ENCODE measurements at places on chromosomes 2 and 18.

DNA sequence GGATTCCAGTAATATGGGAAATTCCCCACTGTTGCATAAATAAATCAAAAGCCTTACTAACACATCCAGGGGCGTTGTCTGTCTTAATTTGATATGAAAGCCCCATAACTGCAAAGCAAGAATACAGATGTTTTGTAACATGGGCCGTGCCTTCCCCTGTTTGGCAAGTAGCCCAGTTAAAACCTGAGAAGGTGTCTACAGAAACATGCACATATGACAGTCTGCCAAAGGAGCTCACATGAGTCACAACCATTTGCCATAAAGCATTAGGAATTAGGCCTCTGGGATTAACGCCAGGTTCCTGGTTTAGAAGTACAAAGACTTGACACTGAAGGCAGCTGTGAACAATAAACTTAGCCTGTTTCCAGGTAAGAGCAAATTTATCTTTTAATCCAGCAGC is 43.1 kb upstream of the LONRF2 start:
- no peak for DNase-seq

GRCh38 chr2:105114551-105114950 is 76.7 kb downstream of the MRPS9 start:
- DNase-seq = no peak

GRCh38 chr2:168974428-168974827 is 56.7 kb downstream of the ABCB11 start:
- DNase-seq = no peak

DNA sequence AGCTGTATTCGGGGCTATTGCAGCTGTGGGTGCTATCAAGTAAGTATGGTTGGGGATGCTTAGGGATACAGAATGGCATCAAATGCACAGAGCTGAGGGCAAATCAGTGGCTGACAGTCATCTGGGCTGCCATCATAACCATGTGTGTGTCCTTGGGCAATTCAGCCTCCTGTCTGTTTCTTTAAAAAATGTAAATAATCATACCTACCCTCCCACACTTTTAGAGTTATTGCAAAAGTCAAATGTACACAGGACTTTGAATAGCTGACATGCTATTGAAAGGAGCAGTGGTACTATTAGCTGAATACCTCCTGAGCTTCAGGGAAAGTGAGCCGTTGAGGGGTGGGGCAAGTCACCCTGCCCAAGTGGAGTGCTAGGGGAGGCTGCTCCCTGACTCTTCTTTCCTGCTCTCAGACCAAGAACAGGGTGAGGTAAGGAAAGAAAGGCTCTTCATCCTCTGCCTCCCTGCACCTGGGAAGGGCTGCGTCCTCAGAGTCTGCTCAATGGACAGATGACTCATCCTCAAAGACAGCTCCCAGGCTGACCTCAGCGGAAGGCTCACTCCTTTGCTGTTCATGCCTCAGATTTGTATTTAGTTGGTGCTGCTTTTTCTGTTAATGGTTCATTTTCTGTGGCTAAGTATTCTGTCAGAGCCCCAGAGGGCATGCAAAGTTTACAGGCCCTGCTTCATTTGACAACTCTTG is 54.9 kb upstream of the BZW1 start:
- DNase-seq = no peak

DNA sequence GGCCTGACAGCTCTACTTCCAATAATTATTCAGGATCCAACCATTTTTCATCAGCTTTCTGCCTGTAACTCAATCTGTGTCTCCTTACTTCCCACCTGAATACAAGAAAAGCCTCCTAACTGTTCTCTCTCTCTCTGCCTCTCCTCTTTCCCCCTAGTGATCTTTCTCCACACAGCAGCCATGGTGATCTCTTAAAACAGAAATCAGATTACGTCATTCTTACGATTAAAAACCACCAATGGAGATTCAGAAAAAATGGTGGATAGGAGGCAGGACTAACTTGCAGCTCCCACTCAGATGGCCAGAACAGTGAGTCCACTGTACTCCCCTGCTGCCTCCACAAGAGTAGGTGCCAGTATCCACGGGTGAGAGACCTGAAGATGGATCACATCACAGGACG is 431.7 kb downstream of the MBD2 start:
- DNase-seq = no peak

GRCh38 chr2:3827673-3828575 is 124.5 kb downstream of the DCDC2C start:
- no peak for DNase-seq

- DNase-seq = no peak
Observed at GRCh38 chr2:118990757-118991545, 49.0 kb downstream of the MARCO start.

- no peak for DNase-seq
Observed at GRCh38 chr18:6001867-6002266, 106.5 kb upstream of the TMEM200C start.

GRCh38 chr18:68721681-68722583 is 7.0 kb upstream of the TMX3 start:
- DNase-seq = no peak

DNA sequence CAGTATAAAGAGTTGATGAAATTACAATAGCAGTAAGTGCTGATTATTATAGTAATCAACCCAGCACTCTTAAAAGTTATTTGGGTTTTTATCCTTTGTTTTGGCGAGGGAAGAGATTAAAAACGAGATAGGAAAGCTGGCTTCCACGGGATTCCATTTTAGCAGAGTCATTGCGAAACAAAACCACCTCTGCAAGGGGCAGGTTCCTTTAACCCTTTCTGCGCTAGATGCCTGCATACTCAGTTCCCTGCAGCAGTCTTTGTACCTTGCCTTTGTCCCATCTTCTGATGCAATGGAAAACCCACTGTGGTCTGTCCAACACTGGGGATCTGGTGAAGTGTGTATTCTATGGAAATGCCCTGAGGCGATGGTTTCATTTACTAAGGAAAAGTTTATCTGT is 2.7 kb downstream of the YPEL5 start:
- DNase-seq = no peak

- DNase-seq = no peak
Observed at GRCh38 chr2:27202854-27203253, 9.0 kb upstream of the ATRAID start.

DNA sequence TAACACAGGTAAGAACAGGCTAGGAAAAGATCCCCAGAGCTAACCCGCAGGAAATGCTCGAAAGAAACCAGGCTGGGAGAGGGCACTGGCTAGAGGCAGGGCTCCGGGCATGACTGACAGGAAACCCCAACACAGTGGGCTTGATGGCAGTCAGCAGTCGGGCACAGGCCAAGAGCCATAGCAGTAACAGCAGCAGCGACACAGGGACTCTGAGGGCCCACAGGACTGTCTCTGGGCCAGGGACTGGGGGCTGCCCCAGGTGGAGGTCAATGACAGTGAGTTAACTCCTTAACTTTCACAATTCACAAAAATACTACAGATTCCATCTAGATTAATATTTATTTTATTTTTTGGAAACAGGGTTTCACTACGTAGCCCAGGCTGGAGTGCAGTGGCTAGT is 37.3 kb upstream of the ASPRV1 start:
- no peak for DNase-seq

- no peak for DNase-seq
Observed at GRCh38 chr2:180987146-180987545, 6.7 kb downstream of the UBE2E3 start.

DNA sequence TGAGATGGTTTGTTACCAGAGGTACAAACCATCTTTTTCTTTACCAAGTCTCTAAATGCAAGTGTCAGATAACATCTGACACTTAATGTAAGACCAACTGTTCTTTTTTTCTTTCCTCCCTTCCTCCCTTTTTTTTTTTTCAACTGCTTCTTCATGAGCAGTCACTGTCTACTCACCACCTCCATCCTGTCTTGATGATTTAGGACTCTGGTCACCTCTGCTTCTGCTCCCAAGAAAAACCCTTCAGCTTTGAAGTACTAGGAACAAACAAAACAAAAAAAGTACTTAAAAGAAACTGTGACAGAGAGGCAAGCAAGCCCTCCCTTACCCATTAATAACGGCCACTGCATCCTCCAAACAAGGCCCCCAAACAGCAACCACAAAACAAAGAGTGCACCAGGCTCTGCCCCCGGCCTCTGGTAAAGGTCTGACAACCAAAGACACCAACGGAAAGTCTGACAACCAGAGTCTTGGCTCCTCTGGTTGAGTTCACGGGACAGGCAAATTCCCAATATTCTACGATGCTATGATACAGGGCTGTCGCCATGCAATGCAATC is 141.0 kb downstream of the ARL4C start:
- DNase-seq = no peak

DNA sequence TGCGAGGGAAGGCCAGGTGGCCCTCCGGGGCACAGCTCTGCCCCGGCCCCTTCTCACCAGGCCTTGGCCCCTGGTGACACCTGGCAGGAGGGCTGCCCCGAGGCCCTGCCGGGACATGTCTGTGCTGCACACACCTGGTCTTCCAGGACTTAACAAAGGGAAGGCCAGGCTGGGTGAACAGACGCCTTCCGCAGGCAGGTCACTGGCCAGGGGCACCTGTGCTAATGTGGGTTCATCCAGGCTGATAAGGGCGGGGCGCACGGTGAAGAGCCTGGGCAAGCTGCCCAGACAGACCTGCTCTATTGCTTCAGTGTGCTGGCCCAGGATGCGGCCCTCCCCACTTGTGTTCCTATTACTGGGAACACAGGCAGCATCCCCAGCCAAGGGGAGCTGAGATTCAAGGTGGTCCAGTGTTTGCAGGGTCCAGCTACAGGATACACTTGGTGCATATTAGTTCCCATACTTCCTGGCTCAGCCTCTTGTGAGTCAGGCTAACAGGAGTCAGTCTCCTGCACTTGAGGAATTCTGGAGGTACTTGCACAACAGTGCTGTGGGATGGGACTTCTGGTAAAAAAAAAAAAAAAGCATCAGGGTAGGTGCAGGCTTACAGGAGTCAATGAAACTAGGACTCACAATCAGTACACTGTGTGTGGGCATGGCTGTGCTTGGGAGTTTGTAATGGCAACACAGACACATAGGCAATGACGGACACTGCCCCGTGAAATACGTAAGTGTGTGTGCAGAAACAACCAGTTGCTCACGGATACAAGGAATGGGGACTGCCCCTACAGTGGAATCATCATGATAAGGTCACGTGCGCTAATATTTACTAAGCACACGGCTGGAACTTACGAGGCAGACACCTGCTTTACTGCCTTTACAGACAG is 261.4 kb downstream of the TWIST2 start:
- no peak for DNase-seq

GRCh38 chr2:190267302-190267701 is 52.3 kb downstream of the HIBCH start:
- no peak for DNase-seq

- no peak for DNase-seq
Observed at GRCh38 chr2:99571021-99571420, 81.2 kb upstream of the REV1 start.

DNA sequence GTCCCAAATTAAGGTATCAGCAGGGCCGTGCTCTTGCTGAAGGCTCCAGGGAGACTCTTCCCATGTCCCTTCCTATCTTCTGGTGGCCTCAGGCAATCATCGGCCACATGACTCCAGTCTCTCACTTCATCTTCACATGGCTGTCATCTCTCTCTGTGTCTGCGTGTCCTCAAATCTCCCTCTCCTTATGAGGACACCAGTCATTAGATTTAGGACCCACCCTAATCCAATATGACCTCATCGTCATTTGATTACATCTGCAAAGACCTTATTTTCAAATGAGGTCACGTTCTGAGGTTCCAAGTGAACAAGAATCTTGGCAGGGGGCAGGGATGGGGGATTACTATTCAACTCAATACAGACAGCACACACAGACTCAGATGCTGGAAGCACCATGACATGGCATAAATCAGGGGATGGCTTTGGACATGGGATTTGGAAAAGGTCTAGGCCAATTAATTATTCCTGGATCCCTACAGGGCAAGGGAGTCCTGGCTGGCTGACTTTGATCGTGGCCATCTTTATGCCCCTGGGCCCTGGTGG is 210.0 kb upstream of the SKOR2 start:
- no peak for DNase-seq

DNA sequence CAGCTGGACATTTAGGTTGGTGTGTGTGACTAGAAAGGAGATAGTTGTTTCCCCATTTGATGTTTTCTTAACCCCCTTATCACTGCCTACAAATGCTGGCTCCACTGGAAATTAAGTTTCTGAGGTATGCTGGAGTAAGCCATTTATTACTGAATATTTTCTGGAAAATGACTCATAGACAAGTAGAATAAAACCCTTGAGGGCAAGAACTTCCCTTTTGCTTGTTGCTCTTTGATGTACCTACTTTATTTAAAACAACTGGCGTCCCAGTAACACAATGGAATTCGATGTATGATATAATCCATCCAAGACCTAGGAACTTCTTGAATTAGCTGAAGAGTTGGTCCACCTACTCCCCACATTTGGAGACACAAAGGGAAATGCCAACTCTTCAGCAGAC is 33.3 kb upstream of the SESTD1 start:
- no peak for DNase-seq
